Inflammatory macrophage (primary cell): ENCODE measurements at places on chromosomes 5 and 9.

- no peak for DNase-seq
Measured at GRCh38 chr5:11289733-11290132, 528.7 kb upstream of the DAP start.

DNA sequence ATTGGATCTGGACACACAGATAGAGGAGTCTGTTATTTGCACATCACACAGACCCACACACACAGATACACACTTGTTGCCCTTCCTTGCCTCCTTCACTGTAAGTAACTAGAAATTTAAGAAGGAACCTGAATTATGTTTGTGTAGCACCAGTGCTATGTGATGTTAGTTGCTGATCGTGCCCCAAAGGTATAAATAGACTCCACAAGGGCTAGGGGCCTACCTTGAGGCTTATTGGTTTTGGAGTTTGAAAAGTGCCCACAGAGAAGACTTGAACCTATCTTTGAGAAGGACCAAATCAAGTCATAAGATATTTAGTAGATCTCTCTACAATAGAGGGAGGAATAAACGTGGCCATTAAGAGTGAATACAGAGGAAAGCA is 8.8 kb upstream of the TGFBI start:
- no peak for DNase-seq

DNA sequence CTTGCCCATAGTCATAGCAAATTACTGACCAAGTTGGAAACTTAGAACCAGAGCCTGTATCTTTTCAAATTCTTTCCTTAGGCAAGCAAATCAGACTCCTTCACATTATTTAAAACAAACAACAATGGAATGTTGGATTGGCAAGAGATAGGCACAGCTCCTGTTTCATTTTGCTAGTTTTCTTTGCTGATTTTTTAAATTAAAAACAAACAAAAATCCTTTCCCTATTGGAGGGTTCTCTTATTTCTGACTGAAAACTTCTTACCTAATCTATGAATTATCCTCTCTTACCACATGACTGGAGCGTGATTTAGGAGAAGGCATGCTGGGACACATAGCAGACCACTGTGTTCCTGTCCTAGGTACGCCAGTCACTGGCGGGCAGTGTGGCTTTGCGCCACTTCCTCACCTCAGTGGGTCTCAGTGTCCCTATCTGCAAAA is 63.0 kb downstream of the TTC39B start:
- no peak for DNase-seq

- no peak for DNase-seq
Measured at GRCh38 chr5:111855356-111855755, 98.4 kb upstream of the NREP start.

- DNase-seq: no peak
Measured at GRCh38 chr9:88503845-88504764, 30.9 kb upstream of the NXNL2 start.

DNA sequence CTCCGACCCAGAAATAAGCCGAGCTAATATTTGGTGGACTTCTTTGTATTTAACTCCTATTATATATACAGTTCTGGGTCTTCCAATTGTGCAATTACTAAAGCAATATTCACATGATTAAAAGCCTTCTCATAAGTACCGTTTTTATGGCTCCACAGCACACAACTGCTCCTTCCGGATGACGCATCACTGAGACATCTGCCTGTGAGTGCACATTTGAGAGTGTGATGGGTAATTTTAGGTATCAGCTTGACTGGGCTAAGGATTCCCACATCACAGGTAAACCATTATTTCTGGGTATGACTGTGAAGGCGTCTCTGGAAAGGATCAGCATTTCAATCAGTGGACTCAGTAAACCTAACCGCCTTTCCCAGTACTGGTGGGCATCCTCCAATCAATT is 77.5 kb upstream of the SYK start:
- DNase-seq: no peak

DNA sequence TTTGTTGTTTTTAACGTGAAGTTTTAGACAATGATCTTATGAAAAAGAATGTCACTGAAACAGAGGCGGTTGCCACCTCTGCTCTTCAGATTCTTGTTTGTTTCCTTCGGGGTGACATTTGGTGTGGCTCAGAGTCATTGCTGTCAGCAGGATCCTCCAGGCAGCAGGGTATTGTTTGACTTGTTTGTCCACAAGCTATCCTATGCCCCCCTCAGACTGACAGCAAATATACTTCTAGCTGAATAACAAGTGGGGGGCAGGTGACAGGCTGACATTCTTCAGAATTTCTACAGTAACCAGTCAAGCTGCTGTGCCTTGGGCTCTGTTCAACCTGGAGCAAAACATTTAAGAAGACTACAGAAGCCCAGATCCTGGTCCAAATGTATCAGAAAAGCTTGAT is 383.3 kb downstream of the YTHDC2 start:
- DNase-seq: no peak

- no peak for DNase-seq
Measured at GRCh38 chr5:121273833-121274433, 577.7 kb upstream of the FTMT start.

DNA sequence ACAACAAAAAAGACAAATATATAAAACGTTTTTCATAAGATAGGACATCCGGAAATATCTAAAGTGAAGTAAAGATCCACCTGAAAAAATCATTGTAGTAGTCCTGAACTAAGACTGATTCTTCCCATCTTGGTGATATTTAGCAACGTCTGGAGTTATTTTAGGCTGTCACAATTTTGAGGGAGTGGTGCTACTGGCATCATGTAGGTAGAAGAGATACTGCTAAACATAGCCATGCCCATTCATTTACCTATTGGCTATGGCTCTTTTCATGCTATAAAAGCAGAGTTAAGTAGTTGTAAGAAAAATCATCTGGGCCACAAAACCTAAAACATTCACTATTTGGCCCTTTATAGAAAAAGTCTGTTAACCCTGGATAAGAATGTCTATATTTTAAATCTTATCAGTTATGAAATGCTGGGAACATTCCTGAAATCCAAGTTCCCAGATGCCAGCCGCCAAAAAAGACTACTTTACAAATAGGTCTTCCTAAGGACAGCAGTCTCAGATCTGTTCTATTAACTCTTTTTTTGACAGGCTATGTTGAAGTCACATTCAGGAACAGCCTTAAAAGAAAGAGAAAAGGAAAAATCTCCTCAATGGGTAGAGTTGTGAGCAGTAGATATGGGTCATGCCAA is 27.0 kb downstream of the RAPGEF6 start:
- no peak for DNase-seq

DNA sequence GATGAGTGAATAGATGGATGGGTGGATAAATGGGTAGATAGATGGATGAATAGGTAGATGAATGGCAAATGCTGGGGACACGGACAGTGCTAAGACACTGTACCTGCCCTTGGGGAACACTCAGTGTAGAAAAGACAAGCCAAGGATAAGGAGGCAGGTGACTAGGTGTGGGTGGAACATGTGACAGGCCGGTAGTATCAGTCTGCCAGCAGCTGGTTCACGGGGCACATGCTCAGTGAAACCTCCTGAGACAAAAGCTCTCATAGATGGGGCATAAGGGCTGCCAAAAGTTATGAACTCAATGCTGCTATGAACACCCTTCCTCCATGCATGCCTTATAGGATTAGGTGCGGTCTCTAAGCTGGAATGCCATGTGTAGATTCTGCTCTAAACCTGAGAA is 71.0 kb downstream of the C5orf15 start:
- DNase-seq: no peak

GRCh38 chr5:34655354-34655991 is 655 bp upstream of the RAI14 start:
- peak; percentile 14 for DNase-seq

GRCh38 chr5:171336521-171337209 is 27.6 kb downstream of the TLX3 start:
- DNase-seq: peak; percentile 20

DNA sequence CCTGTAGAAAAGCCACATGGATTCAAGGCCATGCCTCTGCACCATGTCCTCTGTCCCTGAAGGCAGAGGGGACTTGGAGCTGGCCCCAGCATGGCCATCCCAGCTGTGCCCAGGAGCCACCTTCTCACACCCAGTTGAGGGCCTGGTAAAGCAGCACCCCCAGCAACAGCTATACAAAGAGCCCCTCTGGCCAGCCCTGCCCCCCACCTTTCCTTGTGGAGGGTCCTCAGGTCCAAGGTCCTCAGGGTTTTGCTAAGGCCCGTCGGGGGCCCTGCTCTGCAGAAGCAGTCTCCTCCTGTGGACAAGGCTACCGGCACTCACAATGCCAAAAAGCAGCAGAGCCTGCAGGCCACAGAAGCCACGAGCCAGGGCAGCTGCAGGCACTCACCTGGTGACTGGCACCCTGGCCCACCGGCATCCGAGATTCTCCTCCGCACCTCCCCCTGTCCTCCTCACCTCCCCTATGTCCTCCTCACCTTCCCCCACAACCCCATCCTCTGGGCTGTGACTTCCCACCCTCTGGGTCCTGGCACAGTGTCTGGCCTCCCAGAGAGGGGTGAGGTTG is 39.9 kb upstream of the LPCAT1 start:
- no peak for DNase-seq

- DNase-seq: no peak
Measured at GRCh38 chr5:32866138-32866537, 155.0 kb downstream of the NPR3 start.

GRCh38 chr5:76351577-76351976 is 51.5 kb upstream of the IQGAP2 start:
- no peak for DNase-seq
